ENCODE measurements at places on chromosomes 2 and 18.

GRCh38 chr2:37322368-37322767 is 2.3 kb downstream of the PRKD3 start:
- DNase-seq = no peak

DNA sequence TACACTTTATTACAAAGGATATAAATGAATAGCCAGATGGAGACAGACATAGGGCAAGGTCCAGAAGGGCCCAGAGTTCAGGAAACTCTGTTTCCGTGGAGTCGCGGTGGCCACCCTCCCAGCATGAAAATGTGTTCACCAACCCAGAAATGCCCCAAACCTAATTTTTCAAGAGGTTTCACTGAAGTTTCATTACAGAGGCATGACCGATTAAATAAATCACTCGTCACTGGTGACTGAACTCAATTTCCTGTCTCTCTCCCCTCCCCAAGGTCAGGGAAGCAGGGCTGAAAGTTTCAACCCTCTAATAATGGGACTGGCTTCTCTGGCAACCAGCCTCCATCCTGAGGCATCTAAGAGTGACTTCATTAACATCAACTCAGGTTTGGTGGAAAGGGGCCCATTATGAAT is 22.4 kb downstream of the USP40 start:
- no peak for DNase-seq

- DNase-seq = no peak
These were observed 96.8 kb upstream of the CDC42EP3 start for GRCh38 chr2:37767959-37768925.

DNA sequence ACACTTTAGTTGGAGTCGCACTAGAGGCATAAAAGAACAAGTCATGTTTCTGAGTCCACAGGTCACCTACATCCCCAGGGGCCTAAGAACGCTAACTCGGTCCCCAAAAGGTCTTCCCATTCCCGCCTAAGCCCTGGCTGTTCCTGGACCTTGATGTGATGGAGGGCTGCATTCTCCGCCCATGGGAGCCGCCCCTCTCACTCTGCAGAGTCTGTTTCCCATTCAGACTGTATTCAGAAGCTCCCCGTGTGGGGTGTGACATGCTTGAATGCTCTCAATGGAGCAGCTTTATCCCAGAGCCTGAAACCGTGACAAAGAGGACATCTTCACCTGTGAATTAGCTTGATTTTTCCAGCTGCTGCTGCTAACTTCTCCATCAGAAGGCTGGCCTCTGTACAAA is 319.0 kb upstream of the KLHL29 start:
- no peak for DNase-seq

- DNase-seq = no peak
These were observed 55.0 kb downstream of the PMAIP1 start for GRCh38 chr18:59954755-59955156.

DNA sequence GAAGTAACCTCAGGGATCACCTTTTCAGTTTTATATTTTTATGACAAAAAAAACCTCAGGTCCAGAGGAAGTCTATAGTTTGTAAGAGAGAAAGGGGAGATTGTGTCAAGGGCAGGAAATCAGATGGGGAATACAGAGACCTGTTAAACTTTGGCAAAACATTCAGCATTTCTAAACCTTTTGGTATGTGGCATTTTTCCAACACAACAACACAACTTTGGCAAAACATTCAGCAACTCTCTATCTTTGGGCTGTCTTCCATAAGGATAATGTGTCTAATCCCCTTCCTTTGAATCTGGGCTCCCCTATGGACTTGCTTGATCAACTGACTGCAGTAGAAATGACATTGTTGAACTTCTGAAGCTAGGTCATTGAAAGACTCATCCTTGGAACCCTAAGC is 220.6 kb upstream of the CCDC68 start:
- DNase-seq = no peak

Measured in NCI-H446 treated with DMSO at 0.1 percent for 48 hours (cell line).